ENCODE measurements at places on chromosomes 6 and 20. TPM values are rescaled to one million over a fixed set of nuclear protein-coding genes. Genes with fewer than 3 reads are reported as not detected.

Gene PDYN
- polyA plus RNA-seq, result not detected

Gene KCNS1
- polyA plus RNA-seq, result not detected

Gene SLC18B1
- polyA plus RNA-seq, result 14.7 TPM

Gene NR2E1
- not detected for polyA plus RNA-seq

DNA sequence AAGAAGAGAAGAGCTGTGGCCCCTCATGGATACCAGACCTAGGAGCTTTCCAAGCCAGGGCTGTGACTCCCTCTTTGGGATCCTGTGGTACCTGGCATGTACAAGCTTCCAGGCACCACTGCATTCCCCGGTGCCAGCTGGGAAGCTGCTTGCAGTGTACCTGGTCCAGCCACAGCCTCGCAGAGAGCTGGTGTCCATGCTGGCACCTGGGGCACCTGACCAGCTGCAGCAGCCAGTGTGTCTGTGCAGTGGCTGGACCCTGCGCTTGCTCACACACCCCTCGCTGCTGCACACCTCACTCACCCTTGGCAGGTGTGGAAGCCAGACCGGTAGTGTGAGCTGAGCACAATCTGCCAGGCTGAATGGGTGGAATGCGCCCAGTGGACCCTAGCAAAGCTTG is 190.9 kb upstream of the MAN1A1 start:
- no peak for DNase-seq

GRCh38 chr6:146503096-146503495 is 40.5 kb upstream of the RAB32 start:
- no peak for DNase-seq

GRCh38 chr6:105769987-105770386 is 316.1 kb upstream of the PRDM1 start:
- no peak for DNase-seq

DNA sequence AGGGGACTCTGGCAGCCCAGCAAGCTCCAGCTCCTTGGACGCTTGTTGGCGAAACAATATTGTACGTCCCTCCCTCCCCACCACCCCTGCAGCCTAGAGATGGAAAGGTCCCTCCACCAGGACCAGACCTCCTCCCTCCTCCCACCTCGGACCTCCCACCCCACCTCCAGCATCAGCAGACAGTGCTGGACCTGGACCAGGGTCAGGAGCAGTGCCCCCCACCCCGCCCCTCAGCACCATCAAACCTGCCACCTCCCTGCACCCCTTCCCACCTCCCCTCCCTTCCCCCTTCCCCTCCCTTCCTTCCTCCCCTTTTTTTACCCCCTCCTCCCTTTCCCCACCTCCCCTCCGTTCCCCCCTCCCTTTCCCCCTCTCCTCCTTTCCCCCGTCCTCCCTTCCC is 98.4 kb downstream of the TAF4 start:
- no peak for DNase-seq

- DNase-seq, result no peak
These were observed 23.5 kb upstream of the HTR1E start for GRCh38 chr6:86913795-86914194.
